Daoy (cell line): ENCODE measurements at places on chromosomes 1 and 21. TPM values are rescaled to one million over a fixed set of nuclear protein-coding genes. Genes with fewer than 3 reads are reported as not detected.

DNA sequence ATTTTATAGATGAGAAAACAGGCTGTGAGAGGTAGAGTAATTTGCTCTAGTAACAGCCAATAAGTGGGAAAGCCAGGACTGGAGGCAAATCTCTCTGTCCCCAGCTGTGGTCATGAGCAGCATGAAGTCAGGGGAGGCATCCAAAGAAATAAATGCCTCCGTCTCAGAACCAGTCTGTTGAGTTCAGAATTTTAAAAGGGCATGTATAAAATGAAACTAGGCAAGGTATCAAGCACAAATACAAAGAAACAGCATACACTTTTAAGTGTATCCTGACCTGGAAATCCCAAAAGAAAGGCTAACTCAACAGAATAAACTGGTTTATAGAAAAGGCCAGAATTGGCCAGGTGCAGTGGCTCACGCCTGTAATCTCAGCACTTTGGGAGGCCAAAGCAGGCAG, 120.0 kb upstream of the B3GALT2 start:
- DNase-seq: no peak

The CLEC20A gene
- total RNA-seq: not detected in 2 replicates

DNA sequence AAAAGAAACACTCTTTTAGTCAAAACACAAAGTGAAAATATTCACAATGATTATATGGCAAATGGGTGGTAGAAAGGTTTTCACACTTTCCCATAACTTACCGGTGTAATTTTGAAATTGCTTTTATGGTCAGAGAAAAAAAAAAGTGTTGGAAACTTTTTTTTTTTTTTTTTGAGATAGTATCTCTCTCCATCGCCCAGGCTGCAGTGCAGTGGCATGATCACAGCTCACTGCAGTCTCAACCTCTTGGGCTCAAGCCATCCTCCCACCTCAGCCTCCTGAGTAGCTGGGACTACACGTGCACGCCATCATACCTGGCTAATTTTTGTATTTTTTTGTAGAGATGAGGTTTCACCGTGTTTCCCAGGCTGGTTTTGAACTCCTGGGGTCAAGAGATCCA, 3.3 kb downstream of the IFNGR2 start:
- DNase-seq: no peak

GRCh38 chr1:207039380-207040180, 7.0 kb upstream of the C1orf116 start:
- no peak for DNase-seq

GRCh38 chr1:223056802-223057201, 86.2 kb downstream of the TLR5 start:
- DNase-seq: no peak

The MYOG gene
- total RNA-seq: not detected in 2 replicates
